ENCODE measurements at places on chromosomes 4 and X. TPM values are rescaled to one million over a fixed set of nuclear protein-coding genes. Genes with fewer than 3 reads are reported as not detected.

REELD1 gene
- 1.3 TPM for total RNA-seq

GATA1 gene
- total RNA-seq = not detected

DNA sequence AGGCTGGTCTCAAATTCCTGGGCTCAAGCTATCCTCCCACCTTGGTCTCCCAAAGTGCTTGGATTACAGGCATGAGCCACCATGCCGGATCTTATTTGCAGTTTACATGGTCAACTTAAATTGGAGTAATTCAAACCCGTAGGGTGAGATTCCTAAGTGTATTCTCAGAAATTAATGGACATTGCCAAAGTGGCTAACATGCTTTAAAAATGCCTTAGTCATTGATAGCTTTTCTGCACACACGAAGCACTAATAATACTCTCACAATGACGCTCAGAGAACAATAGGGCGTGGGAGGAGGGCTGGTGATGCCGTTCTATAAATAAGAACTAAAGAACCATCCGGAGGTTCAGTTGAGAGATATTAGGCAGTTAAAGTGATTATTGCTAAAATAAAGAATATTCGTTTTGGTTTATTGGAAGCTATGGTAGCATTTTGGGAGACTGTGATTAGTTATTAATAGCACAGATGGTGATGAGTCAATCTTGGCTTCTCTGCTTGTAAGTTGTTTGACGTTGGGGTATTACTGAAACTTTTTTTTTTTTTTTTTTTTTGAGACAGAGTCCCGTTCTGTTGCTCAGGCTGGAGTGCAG, 79.1 kb downstream of the TRAPPC11 start:
- no peak overlapping the region for H3K27ac ChIP-seq
- no peaks in the 10 kb centered on the region for H3K36me3 ChIP-seq
- no peaks in the 10 kb centered on the region for H3K4me1 ChIP-seq
- H3K4me3 ChIP-seq = no peak overlapping the region

SLC39A8 gene
- total RNA-seq = 31.8 TPM

DNA sequence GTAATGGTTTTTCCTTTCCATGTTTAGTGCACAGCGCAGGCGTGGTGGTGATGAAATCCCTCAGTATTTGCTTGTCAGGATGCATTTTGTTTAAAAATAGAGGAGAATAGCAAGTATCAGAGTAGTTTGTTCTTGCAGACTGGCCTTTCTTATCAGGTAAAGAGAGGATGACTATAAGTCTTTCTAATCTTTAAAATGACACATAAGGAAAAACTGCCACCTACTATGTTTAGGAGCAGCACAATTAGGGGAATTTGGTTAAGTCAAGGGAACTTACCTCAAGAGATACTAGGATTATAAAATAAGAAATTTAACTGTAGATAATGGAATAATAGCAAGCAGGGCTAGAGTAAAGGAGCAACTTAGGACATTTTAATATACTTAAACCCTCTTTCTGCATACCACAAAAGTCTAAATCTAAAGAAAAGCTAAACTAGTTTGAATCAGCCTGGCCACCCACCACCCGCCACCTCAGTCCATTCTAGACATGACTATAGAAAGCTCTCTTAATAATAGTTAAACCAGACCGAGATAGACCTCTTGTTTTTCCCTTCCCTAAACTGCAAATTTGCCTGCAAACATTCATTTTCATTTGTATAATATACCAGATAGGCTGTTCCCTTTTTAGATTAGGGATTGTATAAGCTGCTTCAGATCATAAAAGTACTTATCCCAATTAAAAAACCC, 62.0 kb downstream of the APOOL start:
- no peak overlapping the region for H3K4me3 ChIP-seq
- no peak overlapping the region for H3K27ac ChIP-seq
- no peak for DNase-seq
- H3K4me1 ChIP-seq = no peaks in the 10 kb centered on the region
- no peaks in the 10 kb centered on the region for H3K36me3 ChIP-seq

- H3K27ac ChIP-seq = no peak overlapping the region
- H3K4me1 ChIP-seq = no peaks in the 10 kb centered on the region
- no peaks in the 10 kb centered on the region for H3K36me3 ChIP-seq
- H3K4me3 ChIP-seq = no peak overlapping the region
- no peak for DNase-seq
- no peaks in the 10 kb centered on the region for H3K27me3 ChIP-seq
Measured at GRCh38 chr4:132540797-132541196, 608.3 kb upstream of the PCDH10 start.

USP17L26 gene
- not detected for total RNA-seq

SPP1 gene
- 508 TPM for total RNA-seq

DNA sequence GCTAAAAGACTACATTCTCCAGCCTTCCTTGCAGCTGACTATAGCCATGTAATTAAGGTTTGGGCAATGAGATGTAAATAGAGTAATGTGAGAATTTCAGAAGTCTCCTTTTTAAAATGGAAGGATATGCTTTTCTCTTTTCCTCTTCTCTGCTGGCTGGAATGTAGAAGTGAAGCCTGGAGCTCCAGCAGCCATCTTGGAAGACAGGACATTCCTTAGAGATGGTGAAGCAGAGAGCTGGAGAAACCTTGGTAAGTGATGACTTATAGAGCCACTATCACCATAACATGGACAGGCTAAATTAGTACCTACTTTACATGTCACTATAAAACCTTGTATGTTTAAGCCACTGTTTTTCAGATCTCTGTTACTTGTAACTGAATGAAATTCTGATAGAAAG, 48.0 kb downstream of the RASL11B start:
- H3K27ac ChIP-seq = no peak overlapping the region
- H3K4me1 ChIP-seq = no peaks in the 10 kb centered on the region
- no peaks in the 10 kb centered on the region for H3K27me3 ChIP-seq
- no peak for DNase-seq
- H3K4me3 ChIP-seq = no peak overlapping the region

Measured in breast epithelium (tissue), 4 donors.